ENCODE measurements at places on chromosomes 3 and 15.
A peak's percentile ranks its signal among the peaks of the same experiment; 100 is the strongest.

DNA sequence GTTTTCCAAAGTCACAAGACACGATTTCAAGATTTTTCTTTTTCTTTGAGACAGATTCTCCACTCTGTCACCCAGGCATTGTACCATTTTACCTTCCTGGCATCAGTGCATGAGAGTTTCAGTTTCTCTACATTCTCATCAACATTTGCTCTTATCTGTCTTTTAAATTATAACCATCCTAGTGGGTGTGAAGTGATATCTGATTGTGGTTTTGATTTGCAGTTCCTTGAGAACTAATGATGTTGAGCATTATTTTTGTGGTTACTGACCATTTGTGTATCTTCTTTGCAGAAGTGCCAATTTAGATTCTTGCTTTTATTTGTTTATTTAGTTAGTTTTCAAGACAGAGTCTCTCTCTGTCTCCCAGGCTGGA lies 41.2 kb downstream of the ADIPOQ start:
- peak; percentile 2 for ATAC-seq

DNA sequence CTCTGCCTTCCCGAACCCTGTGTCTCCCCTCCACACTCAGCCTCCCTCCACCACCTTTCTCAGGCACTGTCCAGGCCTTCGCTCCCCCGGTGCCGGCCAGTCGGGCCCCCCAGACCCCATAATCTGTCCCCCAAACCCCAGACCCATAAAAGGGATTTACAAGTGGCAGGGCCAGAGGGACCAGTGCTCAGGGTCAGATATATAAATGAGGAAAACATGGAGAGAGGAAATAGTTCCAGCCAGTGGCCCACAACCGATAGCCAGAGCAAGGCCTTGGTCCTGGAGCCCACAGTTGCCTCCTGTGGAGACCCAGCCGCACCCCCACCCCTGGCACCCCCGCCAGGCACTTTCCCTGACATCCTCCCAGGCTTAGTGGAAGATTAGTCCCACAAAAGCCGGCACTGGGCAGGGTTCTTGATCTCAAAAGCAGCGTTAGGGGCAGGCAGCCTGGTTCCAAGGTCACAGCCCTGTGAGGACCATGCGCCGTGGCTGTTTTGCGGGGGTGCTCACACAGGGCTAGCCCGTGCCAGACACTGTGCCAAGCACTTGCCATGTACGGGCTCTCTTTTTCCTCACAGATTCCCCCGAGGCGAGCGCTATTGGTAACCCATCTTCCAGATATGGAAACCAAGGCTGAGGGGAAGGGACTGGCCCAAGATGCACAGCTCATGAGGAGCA lies 1.1 kb upstream of the PLXND1 start:
- ATAC-seq = no peak

DNA sequence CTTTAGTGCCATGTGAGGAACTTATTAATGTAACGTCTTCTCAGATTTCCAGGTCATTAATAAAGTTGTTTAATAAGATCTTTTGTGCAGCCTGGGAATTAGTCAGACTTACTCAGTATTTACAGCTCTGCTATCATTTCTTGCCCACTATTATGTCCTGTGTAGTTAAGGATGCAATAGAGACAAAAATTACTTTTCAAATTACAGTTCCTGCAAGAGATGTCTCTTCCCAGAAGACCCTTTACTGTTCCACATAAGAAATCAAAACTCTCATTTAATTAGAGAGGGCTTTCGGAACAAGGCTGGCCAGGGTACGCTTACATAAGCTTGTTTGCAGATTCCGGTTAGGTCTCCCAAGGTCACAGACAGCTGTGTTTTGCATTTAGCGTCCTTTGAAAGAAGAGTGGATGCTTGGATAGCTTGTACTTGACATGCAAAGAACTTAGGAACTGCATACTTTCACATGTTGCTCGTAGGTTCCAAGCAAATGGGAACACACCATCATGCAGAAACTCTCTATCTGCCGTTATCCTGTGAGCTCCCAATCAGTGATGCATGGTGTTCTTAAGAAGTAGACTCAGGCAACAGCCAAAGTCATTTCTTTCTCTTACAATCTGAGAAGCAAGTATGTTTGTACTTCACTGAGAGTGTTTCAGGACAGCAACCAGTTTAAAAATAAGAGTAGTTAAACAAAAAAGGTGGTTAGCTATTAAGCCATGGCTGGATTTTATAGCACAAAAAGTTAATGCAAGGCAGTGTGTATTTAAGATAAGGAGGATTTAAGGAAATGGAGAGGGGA lies 37.4 kb downstream of the FILIP1L start:
- no peak for ATAC-seq

DNA sequence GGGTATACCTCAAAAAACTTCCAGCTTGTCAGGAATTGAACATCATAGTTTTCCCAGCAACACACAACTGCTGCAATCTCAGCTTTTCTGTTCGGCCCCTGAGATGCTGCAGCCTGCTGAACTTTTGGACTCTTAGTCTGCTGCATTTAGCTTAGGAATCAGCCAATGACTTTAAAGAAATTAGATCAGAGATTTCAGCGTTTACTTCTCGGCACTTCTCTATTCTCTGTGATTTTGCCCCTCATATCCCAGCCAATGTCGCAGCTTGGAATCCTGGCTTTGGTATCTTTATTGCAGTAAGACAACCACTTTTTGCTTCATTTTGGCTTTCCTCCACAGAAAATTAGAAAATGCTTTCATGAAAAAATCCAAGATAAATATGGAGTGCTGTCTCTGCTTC lies 86.3 kb upstream of the MCTP2 start:
- ATAC-seq = no peak

DNA sequence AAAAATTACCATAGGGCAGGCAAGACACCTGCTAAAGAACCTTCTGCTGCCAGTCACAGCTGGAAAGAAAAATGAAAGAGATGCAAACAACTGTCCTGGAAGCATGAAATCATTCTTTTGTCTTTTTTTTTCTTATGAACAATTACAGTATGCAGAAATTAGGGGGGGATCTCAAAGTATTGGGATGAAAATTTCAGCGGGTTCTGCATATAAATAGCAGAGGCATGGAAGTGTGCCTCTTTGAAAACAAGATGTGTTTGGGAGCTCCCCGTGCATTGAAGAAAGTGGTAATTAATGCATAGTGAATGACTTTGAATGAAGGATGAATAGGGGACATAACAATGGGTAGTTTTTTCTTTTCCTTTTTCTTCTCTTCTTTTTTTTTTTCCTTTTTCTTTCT lies 431.2 kb downstream of the SOX2 start:
- no peak for ATAC-seq

DNA sequence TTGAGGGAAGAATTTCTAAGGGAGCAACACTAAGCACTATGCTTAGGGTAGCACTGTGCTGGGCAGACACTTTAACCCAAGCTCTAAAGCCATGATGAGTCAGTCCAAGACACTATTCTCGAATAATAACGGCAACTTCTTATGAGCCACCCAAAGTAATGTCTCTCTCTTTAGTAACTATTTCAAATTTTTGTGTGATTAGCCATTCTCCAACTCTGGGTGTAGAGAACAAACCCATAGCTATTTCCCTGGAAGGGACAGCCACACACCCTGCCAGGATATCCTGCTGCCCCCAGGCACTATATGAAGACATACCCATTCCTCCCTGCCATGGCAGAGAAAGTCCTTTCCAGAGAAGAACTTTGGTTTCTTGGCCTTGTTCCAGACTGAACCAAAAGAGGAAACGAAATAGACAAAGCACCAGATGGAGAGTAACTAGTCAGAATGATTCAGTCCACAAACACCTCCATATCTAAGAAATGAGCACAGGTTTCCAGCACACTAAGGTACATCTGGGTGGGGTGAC lies 384.9 kb upstream of the THBS1 start:
- no peak for ATAC-seq

DNA sequence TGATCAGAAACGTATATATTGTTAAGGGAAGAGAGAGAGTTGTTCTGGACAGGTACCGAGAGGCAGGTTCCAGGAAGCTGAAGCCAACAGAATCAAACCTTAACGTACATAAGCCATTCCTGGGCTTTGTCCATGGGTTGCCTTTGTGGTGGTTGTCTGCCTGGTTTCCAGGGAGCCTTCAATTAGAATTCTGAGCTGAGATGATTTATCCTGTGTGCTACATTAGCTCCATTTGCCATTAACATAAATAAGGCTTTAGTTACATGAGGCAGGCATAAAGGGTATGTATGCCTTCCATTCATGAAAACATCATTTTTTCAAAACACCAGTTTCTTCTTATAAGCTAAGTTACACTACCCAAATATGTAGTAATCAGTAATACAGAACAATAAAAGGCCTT lies 729.4 kb upstream of the CFAP20DC start:
- ATAC-seq = no peak

GRCh38 chr3:185837414-185837813 lies 12.6 kb upstream of the IGF2BP2 start:
- no peak for ATAC-seq

GRCh38 chr15:76056931-76057330 lies 2.9 kb upstream of the TMEM266 start:
- peak; percentile 74 for ATAC-seq

DNA sequence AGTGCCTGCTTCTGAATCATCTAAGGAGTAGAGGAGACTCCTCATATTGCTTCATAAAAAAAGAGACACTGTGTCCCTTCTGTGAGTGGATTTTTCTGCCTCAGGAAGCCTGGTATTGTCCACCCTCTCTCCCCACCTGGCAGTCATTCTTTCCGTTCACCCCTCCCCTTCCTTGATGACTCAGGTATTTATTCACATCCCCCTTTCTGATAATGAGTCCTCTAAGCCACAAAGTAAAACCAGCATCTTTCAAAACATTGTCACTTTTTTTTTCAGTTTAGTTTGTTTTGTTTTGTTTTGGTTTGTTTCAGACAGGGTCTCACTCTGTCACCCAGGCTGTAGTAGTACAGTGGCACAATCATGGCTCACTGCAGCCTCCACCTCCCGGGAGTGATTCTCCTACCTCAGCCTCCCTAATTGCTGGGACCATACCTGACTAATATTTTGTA lies 65.2 kb upstream of the UBE2E1 start:
- peak; percentile 90 for ATAC-seq

DNA sequence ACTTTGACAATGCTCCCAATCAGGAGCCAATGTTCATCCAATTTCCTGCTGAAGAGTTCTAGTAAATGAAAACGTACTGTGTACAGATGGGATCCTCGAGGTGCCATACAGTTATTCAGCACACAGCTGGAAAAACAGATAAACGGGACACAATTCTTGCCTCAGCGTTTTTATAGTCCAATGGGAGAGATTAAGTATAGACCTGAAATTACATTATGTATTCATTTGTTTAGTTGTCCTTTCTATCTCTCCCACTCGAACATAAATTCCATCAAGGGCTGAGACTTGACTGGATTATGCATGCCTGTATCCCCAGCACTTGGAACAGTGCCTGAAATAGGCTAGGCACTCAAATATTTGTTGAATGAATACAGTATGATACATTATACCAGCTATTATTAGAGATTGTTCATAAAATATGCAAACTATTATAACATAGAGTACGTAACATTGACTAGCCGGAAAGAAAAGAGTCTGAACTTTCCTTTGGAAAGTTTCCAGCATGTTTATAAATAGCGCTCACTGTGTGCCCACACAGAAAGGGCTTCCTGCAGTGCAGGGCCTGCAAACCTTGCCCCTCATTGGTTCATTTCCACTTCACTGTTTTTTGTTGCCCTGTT lies 27.4 kb upstream of the SNTN start:
- ATAC-seq = no peak

- no peak for ATAC-seq
Observed at GRCh38 chr3:8835385-8835784, 66.0 kb upstream of the OXTR start.

- ATAC-seq = no peak
Observed at GRCh38 chr3:52451237-52452083, 2.4 kb downstream of the TNNC1 start.

- no peak for ATAC-seq
Observed at GRCh38 chr3:130820976-130821375, 72.9 kb upstream of the ATP2C1 start.

DNA sequence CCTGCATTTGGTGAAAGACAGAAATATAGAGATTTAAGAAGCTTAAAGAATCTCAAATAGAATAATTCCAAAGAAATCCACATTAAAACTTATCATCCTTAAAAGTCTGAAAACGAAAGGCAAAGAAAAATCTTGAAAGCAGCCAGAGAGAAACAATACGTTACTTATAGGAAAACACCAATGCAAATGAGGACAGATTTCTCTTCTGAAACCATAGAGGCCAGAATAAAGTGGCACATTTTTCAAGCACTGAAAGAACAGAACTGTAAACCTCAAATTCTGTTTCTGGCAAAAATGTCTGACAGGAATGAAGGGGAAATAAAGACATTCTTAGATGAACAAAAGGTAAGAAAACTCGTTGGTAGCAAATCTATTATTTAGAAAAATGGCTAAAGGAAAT lies 13.8 kb upstream of the ACTC1 start:
- no peak for ATAC-seq

- no peak for ATAC-seq
Observed at GRCh38 chr3:5731100-5731499, 543.6 kb downstream of the EDEM1 start.

DNA sequence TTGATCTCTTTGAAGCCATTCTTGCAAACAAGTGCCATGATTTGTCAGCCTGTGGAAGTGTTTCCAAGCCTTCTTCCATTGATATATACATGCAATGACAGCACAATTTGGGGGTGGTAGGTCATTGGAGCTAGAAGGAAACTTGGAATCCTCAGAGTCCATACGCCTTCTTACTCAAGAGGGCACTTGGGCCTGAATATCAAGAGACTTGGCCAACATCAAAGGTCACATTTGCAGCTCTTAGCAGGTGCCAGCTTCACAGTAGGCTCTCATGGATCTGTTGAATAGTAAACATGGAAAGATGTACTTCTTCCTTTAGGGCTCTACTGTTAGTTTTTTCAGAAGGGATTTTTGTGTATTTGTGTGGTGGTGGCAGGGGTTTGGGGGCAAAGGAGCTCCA lies 50.9 kb downstream of the RHCG start:
- no peak for ATAC-seq

DNA sequence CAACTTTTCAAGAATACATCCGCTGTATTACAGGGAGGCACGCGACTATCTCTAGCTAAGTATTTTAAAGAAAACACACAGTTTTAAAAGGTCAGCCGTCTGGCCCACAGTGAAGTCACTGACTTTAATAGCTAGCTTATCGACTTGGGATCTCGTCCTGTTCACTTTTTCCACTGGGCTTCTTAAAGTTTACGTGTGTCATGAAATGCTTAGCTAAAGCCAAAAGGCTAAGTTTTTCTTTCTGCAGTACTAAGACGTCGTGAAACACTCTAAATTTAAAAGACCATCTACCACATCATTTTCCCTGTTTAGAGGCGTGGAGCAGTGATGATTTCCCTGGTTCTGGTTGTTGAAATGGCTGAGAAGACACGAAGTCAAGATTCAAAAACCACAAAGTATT lies 27.1 kb downstream of the LRIG1 start:
- peak; percentile 2 for ATAC-seq

GRCh38 chr15:88574655-88575054 lies 28.2 kb upstream of the DET1 start:
- no peak for ATAC-seq
